ENCODE measurements at places on chromosomes 6 and 20. TPM values are rescaled to one million over a fixed set of nuclear protein-coding genes. Genes with fewer than 3 reads are reported as not detected.

Gene APOM
- total RNA-seq, result 4.2 TPM

Gene SIRT5
- total RNA-seq, result 7.0 TPM

Gene TMX4
- 20.3 TPM for total RNA-seq

Gene TSPO2
- total RNA-seq, result not detected

Gene CPNE5
- total RNA-seq, result 0.24 TPM

Gene BNIP5
- not detected for total RNA-seq

Gene HEBP2
- 46.5 TPM for total RNA-seq

Gene GRIK2
- total RNA-seq, result 0.12 TPM

Gene COMMD7
- 76.8 TPM for total RNA-seq

Gene C20orf144
- not detected for total RNA-seq

Gene HLA-G
- total RNA-seq, result not detected

Gene MACROD2
- total RNA-seq, result 0.46 TPM

Gene MYH7B
- total RNA-seq, result not detected

Gene FAM50B
- 5.8 TPM for total RNA-seq

Gene MDFI
- total RNA-seq, result not detected

Gene ANKRD66
- not detected for total RNA-seq

Gene FAM217A
- total RNA-seq, result not detected

Gene LY86
- not detected for total RNA-seq

Gene MRAP2
- total RNA-seq, result 0.86 TPM

Gene MUC21
- total RNA-seq, result not detected

Gene SNTA1
- 70.7 TPM for total RNA-seq

Gene NOX3
- total RNA-seq, result not detected

Gene SLC22A16
- not detected for total RNA-seq

Gene TP53INP2
- total RNA-seq, result 5.0 TPM

Gene TNNC2
- total RNA-seq, result not detected

Gene KHDC1L
- total RNA-seq, result not detected

Gene C6orf52
- 16.5 TPM for total RNA-seq

Gene C20orf96
- 3.8 TPM for total RNA-seq

Gene DSP
- total RNA-seq, result 39.5 TPM

Gene RSPH9
- not detected for total RNA-seq

Gene NRSN1
- total RNA-seq, result not detected

Gene SLX4IP
- 5.9 TPM for total RNA-seq

Gene CGAS
- total RNA-seq, result not detected

Gene LAMA4
- total RNA-seq, result 11.5 TPM

Gene OR5V1
- total RNA-seq, result not detected

Gene POU5F1
- total RNA-seq, result not detected

Gene CCN6
- total RNA-seq, result not detected

Gene TUBB2B
- total RNA-seq, result 17.1 TPM

Gene COL12A1
- total RNA-seq, result 9.0 TPM

Gene HRH3
- not detected for total RNA-seq

Gene RIMS4
- 0.02 TPM for total RNA-seq
